ENCODE measurements at places on chromosomes 6 and 20.

- DNase-seq = no peak
These were observed 32.8 kb upstream of the HS3ST5 start for GRCh38 chr6:114375541-114376192.

- no peak for DNase-seq
These were observed 63.5 kb upstream of the FAM8A1 start for GRCh38 chr6:17536586-17536985.

DNA sequence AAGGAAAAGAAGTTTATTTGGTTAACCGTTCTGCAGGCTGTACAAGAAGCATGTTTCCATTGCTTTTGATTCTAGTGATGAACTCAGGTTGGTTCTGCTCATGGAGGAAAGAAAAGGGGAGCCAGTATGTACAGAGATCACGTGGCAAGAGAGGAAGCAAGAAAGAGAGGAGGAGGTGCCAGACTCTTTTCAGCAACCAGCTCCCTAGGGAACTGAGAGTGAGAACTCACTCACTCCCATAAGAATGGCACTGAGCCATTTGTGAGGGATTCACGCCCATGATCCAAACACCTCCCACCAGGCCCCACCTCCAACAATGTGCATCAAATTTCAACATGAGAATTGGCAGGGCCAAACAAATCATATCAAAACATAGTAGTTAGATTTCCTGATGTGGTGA is 649.1 kb downstream of the EPM2A start:
- DNase-seq = no peak

DNA sequence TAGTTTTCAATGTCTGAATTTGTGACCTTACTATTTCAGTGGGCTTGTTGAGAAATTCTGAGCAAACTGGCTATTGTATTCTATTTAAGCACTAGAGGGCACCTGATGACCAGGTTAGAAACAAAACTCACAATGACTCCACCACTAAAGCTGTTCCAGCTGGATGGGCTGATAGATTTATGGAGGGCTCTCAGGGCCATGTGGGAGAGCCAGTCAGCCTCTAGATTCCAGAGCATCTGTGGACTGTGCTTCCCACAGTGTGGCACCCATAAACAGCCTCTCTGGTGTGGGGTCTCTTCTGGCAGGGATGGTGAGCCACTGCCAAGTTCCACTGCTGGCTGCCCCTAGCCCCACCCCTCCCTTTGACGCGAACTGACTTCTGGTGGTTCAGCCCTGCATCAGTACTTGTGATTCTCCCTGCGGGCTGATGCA is 29.2 kb downstream of the C6orf58 start:
- DNase-seq = peak; percentile 52

Measured in mesenchymal stem cell (in vitro differentiated cells and primary cell).